Midbrain (tissue), 1 donor: ENCODE measurements at places on chromosomes 6 and 20.

DNA sequence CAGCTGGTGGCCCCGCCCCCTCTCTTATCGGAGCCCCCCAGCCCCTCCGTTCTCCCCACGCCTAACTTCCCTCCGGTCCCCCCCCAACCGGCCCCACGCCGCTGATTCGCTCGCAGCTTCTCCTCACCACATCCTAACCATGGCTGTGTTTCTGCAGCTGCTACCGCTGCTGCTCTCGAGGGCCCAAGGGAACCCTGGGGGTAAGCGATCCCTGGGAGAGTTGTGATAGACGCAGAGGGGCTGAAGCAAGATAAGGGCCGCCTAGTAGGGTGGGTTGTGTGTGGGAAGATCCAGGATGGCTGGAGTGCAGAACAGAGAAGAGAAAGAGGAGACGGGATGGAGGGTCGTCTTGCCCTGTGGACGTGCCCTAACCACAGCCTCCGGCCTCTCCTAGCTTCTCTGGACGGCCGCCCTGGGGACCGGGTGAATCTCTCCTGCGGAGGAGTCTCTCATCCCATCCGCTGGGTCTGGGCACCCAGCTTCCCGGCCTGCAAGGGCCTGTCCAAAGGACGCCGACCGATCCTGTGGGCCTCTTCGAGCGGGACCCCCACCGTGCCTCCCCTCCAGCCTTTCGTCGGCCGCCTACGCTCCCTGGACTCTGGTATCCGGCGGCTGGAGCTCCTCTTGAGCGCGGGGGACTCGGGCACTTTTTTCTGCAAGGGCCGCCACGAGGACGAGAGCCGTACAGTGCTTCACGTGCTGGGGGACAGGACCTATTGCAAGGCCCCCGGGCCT lies at the start of gene MPIG6B:
MPIG6B (plus strand) TSS at position 129 of the 735 bp plus-strand sequence; CDS start at position 140, 11 bp downstream.
- no peak for DNase-seq

GRCh38 chr6:136501514-136501913 lies 48.7 kb downstream of the MAP7 start:
- DNase-seq, result no peak

DNA sequence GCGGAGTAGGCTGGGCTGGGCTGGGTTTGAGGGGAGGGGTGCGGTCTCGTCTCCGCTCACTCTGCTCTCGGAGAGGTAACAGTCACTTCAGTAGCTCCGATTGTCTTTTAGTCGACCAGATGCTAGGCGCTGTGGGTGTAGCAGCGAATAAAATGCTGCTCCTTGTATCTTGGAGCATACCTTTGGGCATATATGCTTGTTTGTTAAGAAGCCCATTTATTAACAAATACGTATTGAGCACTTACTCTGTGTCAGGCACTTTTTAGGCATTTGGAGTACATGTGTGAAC lies 545 bp downstream of the ACTR5 start:
- no peak for DNase-seq

GRCh38 chr6:11093376-11093625 lies 333 bp upstream of the SMIM13 start:
- DNase-seq, result no peak

DNA sequence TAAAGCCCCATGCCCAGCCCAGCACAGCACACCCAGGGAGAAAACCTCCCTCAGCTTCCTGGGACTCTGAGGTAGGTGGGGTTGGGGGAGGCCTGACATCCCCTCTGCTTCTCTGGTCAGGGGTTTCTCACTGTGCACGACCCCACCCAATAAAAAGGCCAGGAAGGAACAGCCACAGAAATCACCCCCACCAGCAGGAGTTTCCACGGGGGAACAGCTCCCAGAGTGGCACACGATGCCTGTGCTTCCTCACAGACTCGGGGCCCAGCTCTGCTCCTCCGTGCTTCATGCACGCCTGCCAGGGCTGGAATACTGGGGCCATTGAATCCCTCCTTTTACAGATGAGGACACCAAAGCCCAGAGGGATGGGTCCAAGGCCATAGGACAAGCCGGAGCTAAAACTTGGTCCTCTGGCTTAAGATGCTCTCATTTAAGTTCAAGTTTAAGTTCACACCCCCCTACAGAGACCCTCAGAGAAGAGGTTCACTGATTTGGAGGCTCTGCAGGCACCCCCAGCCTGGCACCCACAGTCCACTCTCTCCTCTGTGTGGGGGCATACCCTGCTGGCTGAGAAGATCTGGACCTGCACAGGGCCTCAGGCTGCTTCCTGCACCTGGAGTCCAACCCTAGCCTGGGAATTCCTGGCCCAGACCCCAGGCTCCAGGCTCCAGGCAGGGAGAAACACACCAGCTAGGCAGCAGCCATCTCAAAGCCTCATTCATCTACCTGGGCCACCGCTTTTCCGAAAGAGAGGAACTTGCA lies 14.3 kb downstream of the ACSS1 start:
- no peak for DNase-seq

- no peak for DNase-seq
Measured at GRCh38 chr6:6858533-6858982, 249.2 kb upstream of the RREB1 start.

GRCh38 chr6:124924333-124924759 lies 37.9 kb upstream of the RNF217 start:
- DNase-seq, result no peak

- DNase-seq, result no peak
Measured at GRCh38 chr6:163282672-163283071, 131.8 kb upstream of the QKI start.

DNA sequence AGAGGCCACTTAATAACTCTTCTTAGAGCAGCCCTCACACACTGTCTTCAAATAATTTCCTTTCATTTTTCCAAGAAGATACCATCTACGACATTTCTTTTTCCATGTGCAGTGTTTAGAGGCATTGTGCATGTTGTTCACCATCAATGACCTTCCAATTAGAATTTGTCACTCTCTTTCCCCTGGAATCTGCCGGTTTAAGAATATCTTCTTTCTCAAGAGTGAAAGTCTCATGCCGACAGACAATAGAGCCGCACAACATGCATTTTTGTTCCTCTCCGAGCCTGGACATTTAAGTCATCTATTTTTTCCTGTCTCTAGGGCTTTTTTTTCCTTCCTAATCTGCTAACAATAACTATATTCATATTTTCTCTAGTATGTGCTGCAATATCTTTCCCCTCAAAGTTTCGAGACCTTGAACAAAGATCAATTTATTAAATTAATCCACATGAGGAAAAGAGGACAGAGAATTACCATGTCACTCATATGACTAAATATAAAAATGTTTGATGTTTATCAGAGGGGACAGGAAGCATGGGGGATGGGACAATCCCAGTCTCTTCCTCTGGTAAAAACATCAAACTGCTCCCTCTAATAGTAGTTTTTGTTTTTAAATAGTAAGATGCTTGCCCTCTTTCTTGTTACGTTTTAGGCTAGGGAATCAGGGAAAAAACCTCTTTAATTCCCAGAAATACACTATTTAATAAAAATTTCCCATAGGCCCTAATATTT lies 893.4 kb downstream of the C6orf118 start:
- DNase-seq, result peak; percentile 6

GRCh38 chr6:121748376-121748775 lies 312.9 kb downstream of the GJA1 start:
- DNase-seq, result no peak

DNA sequence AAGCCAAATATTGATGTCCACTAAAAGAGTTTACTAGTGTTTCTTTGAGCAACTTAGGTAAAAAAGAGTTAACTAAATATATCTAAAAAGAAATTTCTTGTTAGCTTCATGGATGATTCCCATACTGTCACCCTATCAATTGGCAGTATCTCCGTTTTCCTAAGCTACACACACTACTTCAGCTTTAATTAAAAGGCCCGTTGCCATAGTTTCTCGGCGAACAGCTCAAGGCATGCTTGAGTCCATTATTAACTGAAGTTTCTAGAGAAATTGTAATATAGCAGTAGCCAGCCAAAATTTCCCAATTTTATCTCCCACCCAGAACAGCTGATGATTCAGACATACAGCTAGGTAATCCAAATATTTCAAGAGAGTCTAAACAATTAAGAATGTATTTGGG lies 20.0 kb upstream of the BEND6 start:
- DNase-seq, result no peak

DNA sequence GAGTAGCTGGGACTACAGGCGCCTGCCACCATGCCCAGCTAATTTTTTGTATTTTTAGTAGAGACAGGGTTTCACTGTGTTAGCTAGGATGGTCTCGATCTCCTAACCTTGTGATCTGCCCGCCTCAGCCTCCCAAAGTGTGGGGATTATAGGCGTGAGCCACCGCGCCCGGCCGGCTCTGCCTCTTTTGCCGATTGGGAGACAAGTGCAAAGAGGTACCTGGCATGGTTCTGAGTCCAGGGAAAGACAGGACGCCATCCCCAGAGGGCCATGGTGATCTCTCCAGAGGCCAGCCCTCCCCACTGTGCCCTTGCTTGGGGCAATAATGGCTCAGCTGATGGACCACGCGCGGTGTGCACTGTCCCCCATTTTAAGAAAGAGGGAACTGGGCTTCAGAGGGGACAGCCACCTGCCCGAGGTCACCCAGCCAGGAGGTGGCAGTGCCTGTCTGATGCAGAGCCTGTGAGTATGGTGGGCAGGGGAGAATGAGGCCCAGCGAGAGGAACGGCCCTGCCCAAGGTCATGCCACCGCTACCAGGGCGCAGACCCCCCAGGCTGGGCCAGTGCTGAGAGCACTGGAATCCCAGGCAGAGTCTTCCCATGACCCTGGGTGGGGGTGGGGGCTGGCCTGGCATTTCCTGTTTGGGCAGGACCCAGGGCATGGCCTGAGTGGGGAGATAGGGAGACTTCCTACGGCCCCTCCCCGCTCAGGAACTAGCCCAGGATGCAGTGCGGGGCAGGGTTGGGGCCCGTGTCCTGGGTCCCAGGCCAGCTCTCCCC lies 61.0 kb downstream of the SNAI1 start:
- no peak for DNase-seq

DNA sequence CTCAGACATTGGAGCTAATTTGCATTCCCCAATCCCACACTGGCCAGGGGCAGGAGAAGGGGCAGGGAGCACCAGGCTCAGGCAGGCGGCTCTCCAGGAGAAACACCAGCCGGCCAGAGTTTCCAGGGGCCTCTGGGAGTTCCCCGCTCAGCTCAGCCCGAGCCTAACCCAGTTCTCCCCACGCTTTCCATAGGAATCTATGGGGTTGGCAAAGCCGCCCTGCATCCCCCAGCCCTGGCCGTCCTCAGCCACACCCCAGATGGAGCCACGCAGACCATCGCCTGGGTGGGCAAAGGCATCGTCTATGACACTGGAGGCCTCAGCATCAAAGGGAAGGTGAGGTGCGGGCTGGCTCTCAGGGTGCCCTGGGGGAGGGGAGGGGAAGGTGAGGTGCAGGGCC lies 8.2 kb downstream of the NPEPL1 start:
- no peak for DNase-seq

- no peak for DNase-seq
Measured at GRCh38 chr6:127776320-127776719, 124.5 kb downstream of the THEMIS start.

DNA sequence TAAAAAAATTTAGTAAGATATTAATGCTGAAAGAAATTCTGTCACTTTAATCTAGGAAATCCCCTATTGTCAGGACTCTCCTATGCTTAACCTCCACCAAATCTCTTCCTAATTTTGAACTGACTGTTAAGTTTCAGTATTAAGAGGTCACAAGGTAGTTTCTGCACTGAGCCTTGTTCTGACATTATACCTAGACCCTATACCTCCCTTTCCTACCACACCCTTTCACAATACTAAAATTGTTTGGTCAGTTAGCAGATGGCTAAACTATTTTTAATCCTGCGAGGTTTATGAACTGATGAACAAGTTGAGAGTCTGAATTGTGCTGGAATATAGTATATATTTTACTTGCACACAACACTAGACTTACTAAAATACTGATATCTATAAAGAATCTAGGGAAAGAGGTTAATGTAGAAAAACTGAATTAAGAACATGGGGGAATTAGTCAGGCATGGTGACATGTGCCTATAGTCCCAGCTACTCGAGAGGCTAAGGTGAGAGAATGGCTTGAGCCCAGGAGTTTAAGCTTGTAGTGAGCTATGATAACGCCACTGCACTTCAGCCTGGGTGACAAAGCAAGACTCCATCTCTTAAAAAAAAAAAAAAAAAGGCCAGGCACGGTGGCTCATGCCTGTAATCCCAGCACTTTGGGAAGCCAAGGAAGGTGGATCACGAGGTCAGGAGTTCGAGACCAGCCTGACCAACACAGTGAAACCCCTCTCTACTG lies 51.5 kb downstream of the HBS1L start:
- no peak for DNase-seq

GRCh38 chr6:154510144-154510905 lies at the start of gene CNKSR3:
CNKSR3 (minus strand) TSS chr6:154510685; CDS start chr6:154510114, 571 bp downstream.
- DNase-seq, result peak; percentile 84

GRCh38 chr6:13978102-13978640 lies 53.4 kb downstream of the RNF182 start:
- DNase-seq, result no peak

DNA sequence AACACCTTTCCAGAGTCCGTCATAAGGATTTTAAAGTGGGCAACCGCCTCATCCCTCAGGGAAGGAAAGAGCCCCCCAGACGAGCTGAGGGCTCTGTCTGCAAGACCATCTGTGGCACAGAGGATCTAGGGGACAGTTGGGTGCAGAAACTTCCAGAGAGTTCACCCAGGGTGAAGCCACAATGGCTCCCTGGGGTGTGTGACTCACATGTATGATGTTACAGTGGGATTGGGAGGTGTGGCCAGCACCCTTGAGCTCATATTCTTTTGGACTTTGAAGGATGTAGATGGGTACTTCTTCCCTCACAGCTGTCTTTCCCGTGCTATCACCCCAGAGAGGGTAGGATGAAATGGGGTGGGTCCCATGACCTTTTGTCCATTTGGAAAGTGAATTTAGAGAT lies 95.5 kb downstream of the NCR2 start:
- DNase-seq, result no peak

- no peak for DNase-seq
Measured at GRCh38 chr6:97958134-97958533, 675.1 kb upstream of the MMS22L start.
